ENCODE measurements at places on chromosomes 2 and 18.

GRCh38 chr2:34570266-34570872 lies 971.3 kb upstream of the FAM98A start:
- DNase-seq, result no peak

- no peak for DNase-seq
Observed at GRCh38 chr2:35082072-35082471, 1273.5 kb upstream of the CRIM1 start.

GRCh38 chr18:7116001-7116730 lies 1.4 kb downstream of the LAMA1 start:
- no peak for DNase-seq

DNA sequence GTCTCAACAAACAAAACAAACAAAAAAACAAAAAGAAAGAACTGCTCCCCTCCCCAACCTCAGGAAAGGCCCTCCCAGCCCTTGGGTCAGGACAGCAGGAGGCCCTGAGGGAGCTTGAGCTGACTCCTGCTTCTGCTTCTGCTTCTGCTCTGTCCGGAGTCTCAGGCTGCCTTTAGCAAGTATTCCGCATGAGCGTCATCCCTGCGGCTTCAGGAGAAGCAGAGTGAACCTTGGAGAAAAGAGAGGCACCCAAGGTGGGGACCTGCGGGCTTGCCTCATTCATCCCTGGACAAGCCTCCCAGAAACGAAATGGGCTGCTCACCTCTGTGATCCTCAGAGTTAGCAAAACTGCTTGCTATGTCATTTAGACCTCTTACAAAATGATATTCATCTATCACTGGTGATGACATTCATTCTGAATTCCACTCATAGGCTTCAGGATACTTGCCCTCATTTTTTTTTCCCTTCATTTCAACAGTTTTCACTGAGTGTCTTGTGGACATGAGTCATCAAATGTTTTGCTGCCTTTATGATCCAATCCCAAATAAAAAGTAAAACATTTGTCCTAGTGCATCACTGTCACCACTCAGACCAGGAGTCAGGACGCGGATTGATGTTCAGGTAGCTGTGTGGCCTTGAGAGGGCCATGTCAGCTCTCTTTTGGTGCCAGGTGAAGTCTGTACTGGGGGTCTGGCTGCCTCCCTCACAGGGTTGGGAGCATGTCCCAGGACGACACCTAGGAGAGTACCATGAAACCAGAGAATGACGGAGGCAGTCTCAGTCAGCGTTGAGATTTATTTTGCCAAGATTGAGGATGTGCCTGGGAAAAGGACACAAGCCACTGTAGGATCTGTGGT lies 51.7 kb downstream of the IMPA2 start:
- no peak for DNase-seq

DNA sequence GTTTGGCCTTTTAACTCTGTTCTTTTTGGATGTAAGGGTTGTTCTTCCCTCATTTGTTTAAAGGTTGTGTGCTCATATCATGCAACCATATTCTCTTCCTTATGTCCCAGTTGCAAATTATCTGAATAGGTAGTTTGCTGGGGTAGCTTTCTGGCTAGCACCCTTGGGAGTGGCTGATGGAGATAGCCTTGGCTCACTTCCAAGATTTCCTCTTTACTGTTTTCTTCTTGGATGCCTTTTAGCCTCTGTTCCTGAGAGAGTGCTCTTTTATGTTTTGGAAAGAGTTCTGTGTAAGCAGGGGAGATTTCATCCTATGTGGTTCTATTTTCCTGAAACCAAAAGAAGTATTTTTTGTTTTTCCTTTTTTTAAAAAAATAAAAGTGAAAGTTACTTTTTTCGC lies 25.4 kb downstream of the USP14 start:
- no peak for DNase-seq

- DNase-seq, result no peak
Observed at GRCh38 chr2:179555691-179556283, 291.2 kb upstream of the SESTD1 start.

GRCh38 chr2:71544919-71545571 lies 91.7 kb downstream of the DYSF start:
- no peak for DNase-seq

DNA sequence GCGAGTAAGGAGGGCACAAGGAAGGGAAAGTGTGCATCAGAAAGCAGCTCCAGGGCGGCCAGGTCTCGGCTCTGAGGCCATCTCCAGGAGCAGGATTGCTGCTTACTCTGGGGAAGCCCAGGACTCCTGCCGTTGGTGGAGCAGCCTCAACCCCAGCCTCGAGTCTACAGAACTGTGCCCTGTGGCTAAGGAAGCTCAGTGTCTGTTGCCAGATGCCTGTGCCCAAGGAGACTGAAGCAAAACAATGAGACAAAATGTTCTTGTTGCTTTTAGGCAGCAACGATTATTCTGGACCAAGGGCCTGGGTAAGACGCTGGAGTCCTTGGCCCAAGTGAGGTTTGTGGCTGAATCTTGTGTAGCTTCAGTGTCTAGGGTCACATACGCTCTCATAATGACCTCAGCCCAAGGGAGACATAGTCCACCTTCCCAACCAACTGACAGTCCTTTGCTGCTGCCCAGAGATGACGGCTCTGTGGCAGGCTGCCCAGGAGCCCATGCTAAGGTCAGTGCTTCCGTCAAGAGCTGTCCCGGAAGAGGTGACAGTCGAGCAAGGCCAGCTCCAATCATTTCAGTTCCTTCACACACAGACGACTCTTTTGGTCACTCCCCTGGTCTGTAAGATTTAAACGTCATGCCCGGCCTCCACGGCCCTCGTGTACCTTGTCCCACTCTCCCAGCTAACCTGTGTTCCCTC lies 223.8 kb downstream of the TTC32 start:
- DNase-seq, result no peak

DNA sequence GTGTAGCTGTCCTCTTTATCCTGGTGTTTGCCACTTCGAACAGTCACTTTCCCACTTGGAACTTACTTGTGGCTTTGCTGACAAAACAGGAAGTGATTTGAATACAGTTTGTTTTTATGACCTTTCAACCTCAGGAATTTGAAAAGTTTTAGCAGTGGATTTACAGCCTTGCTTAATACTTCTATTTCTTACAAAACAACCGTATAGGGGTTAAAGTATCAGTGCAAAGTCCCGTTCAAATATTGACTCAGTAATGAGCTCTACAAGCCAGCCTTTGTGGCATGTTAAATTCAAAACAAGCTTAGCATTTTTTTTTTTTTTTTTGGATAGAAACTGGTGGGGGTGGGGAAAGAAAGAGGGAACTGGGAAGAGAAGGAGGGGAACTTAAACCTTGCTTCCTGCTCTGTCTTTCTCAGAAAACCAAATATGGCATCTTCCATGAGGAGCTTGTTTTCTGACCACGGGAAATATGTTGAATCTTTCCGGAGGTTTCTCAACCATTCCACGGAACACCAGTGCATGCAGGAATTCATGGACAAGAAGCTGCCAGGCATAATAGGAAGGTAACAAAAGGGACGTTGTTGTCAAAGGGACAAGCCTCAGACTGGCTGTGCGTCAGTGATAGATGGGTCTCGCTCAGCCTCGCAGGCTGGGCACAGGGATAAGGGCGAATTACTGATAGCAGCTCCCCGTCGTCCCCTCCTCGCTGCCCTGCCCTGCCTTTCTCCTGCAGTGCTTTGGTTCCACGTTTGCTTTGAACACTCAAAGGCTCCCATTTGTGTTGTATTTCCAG lies at the start of gene HNMT:
Gene HNMT, plus strand, starts transcription at position 408 of the 793 bp plus-strand sequence. Its CDS starts 19 bp downstream, at position 427.
- DNase-seq, result peak; percentile 39

- no peak for DNase-seq
Observed at GRCh38 chr2:210003359-210003758, 921 bp downstream of the RPE start.

DNA sequence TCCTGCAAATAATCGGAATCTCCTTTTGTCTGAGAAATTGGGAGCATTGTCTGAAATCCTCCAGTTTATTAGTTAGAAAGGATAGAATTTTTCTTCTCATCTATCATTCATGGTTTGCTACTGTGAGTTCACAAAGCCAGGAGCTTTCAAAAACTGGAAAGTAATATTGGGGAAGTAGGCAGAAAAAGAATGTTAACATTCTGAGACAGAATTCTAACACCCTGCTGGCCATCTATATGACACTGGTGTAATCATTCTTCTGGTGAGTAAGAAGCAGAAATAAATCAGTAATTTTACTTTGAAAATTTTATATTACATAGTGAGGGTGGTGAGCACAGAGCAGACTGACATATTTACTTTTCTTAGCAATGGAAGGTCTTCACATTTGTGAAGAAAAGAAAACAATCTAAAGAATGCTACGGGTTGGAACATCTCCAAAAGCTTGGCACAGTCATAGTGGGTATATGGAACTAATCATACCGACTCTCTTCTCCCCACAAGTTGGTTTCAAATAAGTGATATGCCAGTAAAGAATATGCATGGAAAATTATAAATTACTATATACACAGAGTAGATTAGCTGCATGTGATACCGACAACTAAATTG lies 344.9 kb downstream of the LPIN1 start:
- DNase-seq, result no peak

- DNase-seq, result no peak
Observed at GRCh38 chr2:74130211-74130995, 17.3 kb downstream of the BOLA3 start.

- no peak for DNase-seq
Observed at GRCh38 chr18:45976566-45976965, 9.4 kb upstream of the EPG5 start.

DNA sequence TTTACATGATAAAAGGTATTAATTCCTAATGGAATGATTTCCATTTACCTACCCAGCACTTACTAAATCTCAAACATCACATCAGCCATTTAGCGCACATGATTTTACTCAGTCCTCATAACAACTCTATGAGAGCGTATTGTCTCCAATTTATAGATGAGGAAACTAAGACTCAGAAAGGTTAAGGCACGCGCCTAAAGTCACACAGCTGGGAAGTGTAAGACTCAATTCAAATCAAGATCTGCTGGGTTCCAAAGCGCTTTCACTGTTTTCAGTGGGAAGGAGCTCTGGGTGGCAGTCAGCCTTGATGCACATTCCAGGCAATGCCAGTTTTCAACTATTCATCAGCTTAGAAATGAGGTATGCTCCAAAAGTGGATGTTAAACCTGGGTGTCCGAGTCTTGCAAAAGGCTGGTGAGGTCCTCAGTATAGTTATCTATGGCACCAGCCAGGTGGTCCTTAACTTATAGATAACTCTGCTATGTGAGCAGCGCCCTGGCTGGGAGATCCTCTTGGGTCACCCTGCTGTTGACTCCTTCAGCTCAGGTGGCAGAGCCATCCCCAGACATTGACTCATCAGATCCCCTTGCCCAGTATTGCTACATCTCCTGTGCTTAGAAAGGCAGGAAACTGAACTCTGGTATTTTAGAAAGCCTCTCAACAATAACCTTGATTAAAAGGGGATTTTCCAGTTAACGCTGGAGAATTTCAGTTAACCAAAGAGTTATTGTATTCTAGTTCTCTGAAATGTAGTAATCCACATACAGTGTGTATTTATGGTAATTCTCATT lies 47.1 kb downstream of the SLC4A1AP start:
- no peak for DNase-seq

- no peak for DNase-seq
Observed at GRCh38 chr2:222447131-222447530, 22.8 kb downstream of the SGPP2 start.

- DNase-seq, result no peak
Observed at GRCh38 chr2:122639711-122640110, 884.3 kb downstream of the TSN start.

DNA sequence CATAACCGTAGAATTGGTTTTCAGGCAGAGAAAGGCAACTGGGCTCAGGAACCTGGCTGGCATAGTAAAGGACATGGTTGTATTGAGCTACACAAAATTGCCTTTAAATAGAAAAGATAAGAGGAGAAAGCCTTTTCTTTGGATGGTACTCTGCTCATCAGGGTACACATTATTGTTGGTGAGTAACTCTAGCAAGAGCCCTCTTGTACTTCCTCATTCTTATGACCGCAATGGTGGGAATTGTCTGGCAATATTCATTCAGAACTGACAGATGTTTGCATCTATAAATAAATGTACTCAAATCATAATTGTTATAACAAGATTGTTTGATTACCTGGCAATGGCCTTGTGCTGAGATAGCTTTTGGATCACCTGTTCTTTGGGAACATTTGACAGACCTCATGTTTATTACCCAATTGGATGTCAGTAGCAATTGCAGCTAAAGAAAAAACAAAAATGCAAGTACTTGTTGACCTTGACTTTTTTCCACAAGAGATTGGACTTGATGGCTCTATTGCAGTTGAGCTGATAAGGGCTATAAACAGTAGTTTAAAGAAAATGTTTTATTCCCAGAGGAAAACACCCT lies 43.9 kb downstream of the MEIS1 start:
- DNase-seq, result no peak

- DNase-seq, result no peak
Observed at GRCh38 chr18:78511666-78512601, 467.7 kb upstream of the SALL3 start.

DNA sequence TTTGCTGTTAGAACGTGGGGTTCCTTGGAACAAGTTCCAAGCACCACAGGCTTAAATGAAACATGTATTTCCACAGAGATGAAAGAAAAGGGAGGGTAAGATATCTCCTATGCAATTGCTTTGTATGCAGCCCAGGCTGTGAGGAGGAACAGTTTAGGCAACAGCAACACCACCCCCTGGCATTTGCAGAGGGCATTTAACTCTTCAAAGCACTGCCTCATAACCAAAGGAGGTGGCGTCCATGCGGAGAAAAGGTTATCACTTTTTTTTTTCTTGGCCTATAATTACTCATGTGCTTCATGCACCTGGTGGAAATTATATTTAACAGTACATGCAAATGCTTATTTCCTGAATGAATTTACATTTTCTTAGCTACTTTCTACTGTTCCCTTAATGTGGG lies 286.0 kb downstream of the LPIN1 start:
- no peak for DNase-seq

GRCh38 chr2:119049968-119050704 lies 108.1 kb downstream of the MARCO start:
- no peak for DNase-seq

- DNase-seq, result no peak
Observed at GRCh38 chr2:26463244-26464192, 14.4 kb downstream of the OTOF start.

- no peak for DNase-seq
Observed at GRCh38 chr2:209762563-209762962, 9.1 kb upstream of the UNC80 start.

DNA sequence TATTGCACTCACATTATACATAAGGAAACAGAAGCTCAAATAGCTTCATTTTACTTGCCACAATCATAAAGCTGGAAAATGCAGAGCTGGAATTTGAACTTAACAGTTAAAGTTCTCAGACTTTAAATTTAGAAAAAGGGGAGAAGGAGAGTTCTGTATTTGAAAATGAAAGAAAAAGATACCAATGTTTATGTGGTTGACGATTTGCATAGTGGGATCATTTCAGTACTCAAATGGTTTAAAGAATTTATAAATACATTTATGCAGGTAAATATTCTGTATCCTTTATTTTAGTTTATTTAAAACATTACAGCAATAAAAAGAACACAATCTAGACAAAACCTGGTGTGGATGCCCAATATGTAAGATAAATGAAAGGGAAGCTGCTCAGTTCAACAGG lies 25.5 kb upstream of the STAT4 start:
- no peak for DNase-seq

Measured in mesothelial cell of epicardium (in vitro differentiated cells).